Stimulated activated CD4-positive, alpha-beta T cell treated with anti-CD3 and anti-CD28 coated beads, Interleukin-4, amount 100 ng/mL, for 4 hours (primary cell): ENCODE measurements at places on chromosomes 11 and 22.

DNA sequence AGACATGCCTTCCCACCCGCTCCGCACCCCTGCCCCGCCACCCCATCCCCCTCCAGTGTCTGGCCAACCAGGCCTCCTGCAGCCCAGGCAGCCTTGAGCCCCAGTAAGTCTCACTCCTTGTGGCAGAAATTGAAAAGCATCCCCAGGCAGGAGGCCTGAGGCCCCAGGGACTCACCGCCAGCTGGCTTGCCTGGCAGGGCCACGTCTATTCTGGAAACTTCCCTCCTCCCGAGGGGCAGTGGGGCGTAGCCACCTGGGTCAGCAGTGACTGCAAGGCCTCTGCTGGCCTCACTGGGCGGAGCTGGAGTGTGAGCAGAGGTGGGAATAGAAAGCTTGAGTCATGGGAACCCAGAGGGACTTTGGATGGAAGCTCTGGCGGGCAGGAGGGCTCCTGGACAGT, 26.3 kb downstream of the ANO1 start:
- DNase-seq: no peak

DNA sequence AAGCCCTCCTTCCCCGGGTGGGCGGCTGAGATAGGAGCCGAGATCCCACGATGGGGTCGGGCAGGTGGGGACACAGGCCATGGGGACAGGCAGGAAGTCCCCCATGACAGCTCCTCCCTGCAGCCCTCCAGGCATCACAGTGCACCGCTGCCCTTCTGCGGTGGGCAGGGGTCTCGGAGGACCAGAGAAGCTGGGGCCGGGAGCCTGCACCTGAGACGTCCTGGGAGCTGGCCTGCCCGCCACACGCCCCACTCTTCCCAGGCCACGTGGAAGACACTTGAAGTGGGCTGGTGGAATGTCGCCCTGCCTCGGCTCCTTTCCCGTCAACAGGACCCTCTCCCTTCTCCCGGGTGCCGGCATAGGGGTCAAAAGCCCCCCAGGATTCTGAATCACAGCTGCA, 55.4 kb downstream of the ELFN2 start:
- DNase-seq: no peak

GRCh38 chr11:104704146-104704830, 194.0 kb downstream of the CASP12 start:
- no peak for DNase-seq

GRCh38 chr11:2194877-2195755, 23.5 kb upstream of the TH start:
- peak; percentile 19 for DNase-seq

DNA sequence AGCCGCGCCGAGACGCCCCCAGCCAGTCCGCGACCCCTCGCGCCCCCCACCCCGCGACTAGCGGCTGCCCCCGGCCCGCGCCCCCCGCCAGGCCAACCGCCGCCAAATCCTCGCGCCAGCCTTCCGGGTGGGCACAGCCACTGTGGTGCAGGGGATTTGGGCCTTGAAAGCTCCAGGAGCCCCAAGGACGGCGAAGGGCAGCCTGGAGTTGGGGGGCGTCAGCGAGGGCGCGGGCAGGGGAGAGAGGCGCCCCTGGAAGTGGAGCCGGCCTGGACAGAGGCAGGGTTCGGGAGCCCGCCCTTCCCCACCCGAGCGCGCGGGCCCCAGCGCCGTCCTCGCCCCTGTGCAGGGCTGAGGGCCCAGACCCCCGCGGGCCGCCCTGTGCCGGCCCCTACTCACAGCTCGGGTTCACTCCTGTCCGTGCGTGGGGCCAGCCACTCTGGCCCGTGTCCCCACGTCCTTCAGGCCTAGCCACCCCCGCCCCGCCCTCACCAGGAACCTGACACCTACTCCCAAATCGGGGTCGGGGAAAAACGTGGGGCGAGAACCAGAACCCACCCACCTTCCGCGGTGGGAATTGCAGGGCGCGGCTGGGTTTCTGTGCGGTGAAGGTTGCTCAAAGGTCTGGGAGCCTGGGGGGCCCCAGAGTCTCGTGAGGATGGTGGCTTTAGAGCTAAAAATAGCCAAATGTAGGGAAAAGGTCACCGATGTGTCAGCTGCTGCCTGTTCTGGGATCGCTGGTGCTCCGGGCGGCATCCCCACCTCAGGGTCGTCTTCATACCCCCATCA, at the start of gene CPT1B:
Gene CPT1B (minus strand): TSS at position 441 of the 789 bp plus-strand sequence. CDS start 512 bp downstream, outside the sequence.
- no peak for DNase-seq

DNA sequence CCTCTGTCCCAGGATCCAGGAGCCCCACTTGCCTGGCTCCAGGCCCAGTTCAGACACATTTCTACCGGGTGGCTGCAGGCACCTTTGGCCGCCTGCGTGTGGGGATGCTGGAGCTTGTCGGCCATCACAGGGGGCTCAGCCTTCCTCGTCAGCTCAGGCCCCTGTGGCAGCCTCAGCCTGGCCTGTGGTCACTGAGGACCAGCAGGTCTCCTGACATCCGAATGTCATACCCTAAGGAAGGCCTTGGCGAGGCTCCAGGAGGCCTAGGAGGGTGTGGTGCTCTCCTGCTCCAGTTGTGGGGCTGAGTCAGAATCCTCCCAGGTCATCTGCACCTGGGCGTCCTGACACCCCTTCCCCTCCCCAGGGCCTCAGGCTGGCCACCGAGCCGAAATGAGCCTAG, 14.9 kb upstream of the SOX10 start:
- DNase-seq: no peak

- DNase-seq: no peak
Measured at GRCh38 chr22:43080616-43081015, 8.6 kb downstream of the TTLL1 start.

DNA sequence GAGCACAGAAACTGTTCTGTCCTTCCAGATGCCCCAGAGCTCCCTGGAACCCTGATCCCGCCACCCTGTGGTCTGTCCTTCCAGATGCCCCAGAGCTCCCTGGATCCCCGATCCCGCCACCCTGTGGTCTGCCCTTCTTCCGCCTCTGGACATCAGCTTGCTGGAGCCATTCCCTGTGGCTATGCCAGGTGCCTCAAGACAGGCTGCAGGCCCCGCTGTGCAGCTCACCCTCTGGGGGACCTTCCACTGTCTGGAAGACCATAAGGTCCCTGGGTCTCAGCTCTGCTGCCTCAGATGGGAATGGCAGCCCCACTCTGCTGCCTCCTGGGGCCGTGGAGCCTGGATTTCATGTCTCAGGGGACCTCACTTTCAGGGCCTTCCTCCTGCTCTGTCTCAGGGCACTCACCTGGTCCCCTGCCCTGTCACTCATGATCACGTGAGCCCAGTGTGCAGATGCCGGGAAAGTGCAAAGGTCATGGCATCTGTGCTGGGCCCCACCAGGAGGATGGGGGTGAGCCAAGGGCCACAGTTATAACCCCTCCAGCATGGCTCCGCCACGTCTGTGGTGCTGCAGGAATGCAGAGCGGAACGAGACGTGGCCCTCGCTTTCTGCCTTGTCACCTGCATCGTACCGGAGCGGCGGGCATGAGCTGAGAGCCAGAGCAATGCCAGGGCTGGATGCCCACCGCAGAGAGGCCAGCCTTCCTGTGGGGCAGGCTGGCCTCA, 1520.7 kb downstream of the BRD1 start:
- DNase-seq: no peak

DNA sequence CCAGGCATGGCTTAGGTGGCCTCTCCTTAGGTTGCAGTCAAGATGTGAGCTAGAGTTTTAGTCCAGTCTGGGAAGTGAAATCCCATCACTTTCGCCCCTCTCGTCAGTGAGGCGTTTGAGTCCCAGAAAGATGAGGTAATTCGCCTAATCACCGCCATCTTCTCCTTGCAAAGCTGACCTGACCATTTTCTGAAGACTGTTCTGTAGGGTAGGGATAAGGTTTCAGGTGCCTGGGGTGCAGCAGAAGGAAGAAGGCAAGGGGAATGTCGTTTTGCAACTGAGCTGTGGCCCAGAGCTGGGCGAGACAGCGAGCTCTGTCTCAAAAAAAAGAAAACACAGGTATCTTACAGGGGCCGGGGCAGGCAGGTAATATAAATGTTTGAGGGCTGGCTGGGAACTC, 61.7 kb upstream of the CECR2 start:
- no peak for DNase-seq

DNA sequence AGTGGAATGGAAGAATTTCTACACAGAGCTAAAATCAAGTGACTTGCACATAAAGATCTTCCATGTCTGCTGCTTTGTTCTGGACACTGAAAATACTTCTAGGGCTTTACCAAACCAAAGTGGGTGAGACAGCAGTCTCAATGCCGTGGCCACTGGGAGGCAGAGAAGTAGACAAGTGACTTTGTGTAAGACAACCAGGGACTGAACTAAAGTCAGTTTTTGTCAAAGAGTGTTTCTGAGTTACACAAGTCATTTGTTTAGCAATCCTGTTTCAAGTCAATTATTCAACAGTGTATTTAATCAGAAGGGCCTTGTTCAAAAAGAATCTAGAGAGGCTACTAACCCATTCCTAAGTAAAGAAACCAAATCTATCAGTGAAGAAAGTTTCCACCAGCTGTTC, 46.6 kb downstream of the TCP11L1 start:
- DNase-seq: no peak

DNA sequence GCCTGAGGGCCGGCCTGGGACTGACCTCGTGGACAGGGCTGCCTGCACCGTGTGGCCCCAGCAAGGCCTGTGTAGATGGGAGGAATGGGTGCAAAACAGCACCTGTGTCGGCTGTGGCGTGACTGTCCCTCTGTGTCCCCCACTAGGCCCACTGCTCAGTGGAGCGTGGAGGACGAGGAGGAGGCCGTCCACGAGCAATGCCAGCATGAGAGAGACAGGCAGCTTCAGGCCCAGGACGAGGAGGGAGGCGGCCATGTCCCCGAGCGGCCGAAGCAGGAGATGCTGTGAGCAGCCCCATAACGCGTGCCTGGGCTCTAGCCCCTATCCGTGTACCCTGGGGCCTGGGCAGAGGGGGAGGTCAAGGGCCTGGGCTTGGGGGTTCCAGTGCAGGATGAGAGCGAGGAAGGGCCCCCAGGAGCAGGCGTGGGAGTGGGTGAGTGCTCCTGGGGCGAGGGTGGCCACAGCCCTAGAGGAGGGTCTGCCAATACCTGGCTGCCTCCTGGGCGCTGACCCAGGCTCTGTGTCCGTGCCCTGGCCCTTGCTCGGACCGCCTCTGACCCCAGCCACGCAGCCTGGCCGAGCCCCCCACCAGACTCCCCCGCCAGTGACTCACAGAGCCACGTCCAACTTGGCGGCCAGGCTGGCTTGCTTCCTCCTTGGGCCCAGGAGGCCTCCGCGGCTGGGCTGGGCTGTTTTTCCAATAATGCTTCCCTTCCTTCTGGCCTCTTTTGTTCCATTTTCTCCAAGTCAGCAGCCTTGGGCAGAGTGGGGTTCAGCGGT, 11.6 kb downstream of the PRR33 start:
- DNase-seq: no peak
